ENCODE measurements at places on chromosomes 4 and X.
A peak's percentile ranks its signal among the peaks of the same experiment; 100 is the strongest.

DNA sequence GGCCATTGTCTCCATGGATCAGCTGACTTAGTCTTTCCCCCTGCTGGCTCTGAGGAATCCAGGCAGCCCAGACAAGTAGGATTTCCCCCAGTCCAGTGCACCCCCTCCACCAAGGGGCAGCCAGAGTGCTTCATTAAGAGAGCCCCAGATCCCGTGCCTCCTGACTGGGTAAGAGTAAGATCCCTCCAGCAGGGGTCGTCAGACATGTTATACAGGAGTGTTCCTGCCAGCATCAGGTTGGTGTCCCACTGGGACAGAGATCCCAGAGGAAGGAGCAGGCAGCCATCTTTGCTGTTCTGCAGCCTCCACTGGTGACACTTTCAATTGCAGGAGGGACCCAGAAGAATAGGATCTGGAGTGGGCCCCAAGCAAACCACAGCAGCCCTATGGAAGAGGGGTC lies 29.0 kb upstream of the INPP4B start:
- DNase-seq: no peak

- DNase-seq: peak; percentile 25
Measured at GRCh38 chr4:4182835-4183568, 43.7 kb downstream of the OTOP1 start.

GRCh38 chr4:159105761-159106243 lies 2.9 kb downstream of the RAPGEF2 start:
- peak; percentile 23 for DNase-seq

GRCh38 chrX:138504273-138504672 lies 207.2 kb downstream of the FGF13 start:
- no peak for DNase-seq

DNA sequence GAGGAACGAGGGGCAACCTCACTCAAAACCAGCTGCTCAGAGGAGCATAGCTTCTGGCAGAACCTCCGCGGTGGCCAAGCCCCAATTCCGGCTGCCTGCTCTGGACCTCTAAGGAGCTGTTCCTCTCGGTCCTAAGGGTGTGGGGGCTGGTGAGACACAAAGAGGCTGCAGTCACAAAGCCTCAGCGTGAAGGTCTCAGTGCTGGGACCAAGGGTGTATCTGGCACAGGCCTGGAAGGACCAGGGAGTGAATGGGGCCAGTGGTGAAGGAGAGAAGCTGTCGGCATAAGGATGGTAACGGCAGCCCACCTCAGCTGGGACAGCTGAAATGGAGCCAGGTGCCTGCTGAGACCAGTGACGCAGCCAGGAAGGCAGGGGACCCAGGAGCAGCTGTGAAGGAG lies 5.3 kb downstream of the PDE6B start:
- DNase-seq: no peak

DNA sequence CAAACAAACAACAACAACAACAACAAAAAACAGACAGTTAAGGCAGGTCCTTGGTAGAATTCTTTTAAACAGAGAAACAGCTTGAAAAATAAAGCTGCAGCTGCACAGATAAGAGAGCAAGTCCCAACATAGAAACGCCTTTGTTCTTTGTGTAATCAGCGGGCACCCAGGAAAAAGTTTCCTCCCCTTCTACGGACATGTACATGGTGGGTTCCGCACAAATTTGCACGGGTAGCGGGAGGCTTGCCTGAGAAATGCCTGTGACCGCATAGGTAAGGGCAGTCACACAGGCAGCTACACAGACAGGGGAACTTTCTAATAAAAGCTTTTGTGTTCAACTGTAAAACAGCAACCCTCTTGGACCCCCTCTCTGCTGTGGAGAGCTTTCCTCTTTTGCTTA lies 25.7 kb upstream of the CT47A1 start:
- DNase-seq: no peak

DNA sequence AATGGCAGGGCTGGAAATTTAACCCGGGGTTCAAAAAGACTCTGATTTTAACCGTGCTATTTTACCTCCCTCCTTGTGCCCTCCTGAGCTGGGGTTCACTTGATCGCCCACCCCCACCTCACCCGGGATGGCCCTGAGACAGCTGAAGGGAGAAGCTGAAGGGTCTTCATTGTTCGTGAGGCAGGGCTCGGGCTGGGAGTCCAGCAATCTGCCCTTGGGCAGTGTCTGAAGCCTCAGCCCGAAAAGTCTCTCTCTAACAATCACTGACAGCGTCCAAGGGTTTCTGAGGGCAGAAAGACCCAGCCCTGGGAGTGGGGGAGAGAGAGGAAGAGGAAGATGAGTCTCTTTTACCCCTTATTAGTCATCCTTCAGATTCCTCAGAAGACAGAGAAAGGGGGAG lies 39.4 kb upstream of the PHOX2B start:
- no peak for DNase-seq

DNA sequence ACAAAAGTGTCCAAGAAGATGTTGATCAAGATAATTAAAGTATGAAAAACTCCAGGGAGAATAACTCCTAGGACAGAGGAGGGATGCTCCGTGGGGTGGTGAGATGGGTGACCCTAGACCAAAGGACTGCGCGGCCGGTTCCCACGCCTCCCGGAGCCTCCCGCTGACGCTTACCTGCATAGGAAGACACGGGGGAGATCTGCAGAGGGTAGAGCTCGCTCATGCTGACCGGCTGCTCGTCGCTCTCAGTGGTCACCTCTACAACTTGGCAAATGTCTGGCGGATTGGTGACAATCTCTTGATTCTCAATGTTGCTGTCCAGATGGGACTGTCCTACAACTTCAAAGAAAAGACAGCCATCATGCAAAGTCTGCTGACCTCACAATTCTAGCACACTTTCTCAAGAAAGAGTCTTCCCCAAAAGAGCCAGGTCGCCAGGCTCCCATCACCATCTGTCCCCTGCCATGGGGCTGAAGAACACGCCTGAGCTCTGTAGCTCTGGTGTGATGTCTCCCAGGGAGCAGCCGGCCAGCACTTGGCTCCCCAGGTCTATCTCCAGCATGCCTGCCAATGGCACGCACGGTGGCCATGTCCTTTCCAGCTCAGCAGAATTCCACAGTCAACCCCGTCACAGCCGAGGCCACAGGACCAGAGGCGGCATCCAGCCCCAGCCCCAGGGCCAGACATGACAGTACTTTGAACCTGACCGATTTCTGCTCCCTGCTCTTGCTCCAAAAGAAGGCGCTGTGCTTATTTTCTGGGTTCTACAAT lies 75.4 kb downstream of the IRF2 start:
- DNase-seq: no peak

DNA sequence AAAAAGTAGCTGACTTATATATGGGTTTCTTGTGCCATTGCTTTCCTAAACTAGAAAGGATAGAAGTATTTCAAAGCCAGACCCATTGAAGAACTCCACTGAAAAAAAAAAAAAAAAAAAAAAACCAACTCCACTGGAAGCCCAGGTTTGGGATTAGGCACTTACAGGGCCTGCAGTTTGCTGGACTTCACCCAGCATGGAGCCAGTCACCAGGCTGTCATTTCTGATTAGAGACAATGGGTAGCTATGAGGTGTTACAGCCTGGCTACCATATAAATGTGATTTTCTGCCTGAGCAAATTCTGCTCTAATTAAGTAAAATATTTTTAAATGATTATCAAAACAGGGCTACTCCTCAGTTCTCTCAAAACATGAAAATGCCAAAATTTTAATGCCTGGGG lies 49.5 kb downstream of the HS6ST2 start:
- DNase-seq: no peak

DNA sequence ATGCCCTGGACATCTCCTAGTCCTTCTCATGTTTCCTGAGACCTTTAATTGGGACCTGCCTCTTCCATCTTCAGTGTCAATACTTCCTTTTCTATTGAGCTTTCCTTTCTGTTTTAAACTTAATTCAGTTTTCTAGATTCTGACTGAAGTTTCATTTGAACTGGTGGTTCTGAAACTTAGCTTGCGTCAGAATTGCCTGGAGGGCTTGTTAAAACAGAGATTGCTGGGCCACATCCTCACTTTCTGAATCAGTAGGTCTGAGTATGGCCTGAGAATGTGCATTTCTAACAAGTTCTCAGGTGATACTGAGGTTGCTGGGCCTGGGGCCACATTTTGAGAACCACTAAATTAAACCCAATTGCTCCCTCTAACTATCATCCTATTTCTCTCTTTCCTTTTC lies 152.1 kb upstream of the DGKK start:
- DNase-seq: no peak

GRCh38 chr4:160284516-160284915 lies 1181.6 kb downstream of the RAPGEF2 start:
- DNase-seq: no peak

Data from germinal center (tissue), 1 donor.